Lung microvascular endothelial cell (primary cell): ENCODE measurements at places on chromosomes 7 and 10.

DNA sequence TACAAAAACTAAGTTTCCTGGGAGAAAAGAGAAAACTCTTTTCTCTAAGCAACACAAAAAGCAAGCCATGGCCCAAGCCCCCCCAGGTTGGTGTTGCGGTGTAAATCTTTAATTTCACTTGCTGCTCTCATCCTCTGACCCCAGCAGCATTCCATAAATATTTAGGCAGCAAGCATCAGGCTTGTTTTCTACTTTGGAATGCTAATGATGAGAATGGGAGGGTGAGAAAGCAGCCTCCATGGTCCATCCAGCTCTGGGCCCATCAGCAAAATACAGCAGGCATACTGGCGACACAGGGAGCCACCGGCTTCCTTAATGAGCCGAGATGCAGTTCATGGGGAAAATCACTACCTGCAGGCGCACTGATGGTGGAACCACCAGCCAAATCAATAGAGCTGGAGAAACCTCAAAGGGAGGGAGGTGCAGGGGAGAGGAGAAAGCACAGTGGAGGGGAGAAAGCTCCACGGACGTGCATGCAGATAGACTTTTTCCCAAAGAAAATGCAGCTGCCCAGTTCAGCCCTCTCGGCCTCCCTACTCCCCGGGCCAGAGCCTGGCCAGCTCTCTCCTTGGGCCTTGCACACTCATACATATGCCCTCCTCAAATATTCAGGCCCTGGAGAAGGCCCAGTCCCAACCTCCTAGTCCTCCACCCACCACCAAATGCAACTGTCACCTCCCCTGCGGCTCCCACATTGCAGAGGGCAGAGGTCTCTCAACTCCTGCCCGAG is 131.9 kb downstream of the GRID1 start:
- no peak for DNase-seq

- no peak for DNase-seq
Observed at GRCh38 chr7:21412410-21412851, 15.5 kb upstream of the SP4 start.

- DNase-seq, result peak; percentile 88
Observed at GRCh38 chr10:79148452-79149344, 79.9 kb downstream of the ZMIZ1 start.

DNA sequence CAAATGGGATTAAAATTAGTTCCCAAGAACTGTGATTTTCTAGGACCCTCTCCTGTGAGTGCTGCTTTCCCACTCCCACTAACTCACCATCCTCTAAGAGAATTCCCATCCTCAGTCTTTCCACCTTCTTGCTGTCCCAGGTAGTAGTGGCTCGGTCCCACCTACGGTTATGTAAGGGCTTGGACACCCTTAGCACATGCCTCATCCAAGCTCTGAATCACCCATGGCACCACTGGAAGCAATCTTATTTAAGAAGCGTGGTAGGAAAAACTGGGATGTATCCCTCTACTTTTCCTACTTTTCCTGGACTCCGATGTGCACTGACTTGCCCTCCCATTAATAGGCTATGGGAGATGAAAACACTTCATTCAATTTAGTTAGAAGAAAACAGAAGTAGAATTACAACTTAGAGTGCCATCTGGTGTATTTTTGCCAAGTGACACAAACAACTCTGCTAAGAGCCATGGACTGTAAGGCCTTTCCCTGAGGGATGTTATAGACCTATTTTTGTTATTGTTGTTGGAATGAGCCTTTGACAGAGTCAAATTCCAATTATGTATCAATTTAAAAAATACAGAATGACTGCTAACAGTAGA is 13.7 kb upstream of the ANKRD22 start:
- no peak for DNase-seq
